ENCODE measurements at places on chromosomes 12 and 14.

- no peak for DNase-seq
Observed at GRCh38 chr12:108009442-108010070, 119.5 kb upstream of the WSCD2 start.

DNA sequence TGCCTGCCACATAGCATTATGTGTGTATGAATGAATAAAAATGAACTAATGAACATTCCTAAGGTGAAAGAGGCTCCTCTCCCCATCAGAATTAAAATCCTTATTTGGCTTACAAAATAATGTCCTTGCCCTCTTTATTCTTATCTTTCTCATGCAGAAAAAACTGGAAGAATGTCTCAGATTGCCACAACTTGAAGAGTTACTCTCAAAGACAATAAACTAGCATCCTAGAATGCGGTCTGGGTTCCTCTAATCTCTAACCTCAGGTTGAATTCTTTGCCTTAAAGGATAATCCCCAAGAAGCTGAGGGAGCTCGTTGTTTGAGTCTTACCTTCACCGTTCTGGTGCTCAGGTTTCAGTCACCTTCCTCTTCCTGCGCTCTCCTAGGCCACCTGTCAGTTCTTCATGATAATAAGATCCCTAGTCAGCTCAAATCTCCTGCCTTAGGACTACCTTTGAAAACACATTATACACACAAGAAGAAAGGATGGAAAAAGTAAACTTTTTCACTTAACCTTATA, 147.1 kb downstream of the PHLDA1 start:
- DNase-seq, result no peak

- no peak for DNase-seq
Observed at GRCh38 chr12:111443586-111443985, 37.9 kb downstream of the SH2B3 start.

GRCh38 chr14:55607386-55607785, 27.4 kb downstream of the KTN1 start:
- no peak for DNase-seq

DNA sequence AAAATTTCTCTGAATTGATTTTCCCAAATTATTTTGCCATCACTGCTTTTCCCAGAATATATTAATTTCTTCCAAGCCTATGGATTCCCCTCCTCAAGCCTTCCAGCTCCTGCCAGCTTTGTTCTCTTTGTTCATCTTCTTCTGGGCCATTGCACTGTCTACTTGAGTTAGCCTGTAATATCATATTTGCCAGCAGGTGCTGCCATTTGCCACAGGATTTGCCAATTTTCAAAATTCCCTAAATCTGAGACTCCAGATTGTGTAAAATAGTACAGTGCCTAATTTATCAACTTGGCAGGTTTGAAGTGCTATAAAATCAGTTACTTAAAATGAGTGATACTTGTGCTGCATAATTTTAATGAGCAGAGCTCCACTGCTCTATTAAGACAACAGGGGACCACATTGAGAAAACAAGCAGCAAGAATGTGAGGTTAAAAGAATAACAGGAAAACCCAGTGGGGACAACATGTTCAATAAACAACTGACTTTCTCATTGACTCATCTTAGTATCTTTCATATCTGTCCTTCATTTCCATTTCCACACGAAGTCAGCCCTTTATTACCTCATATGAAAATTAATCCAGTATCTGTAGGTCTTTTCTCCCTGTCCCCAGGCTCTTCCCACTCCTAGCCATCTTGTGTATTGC, 84.6 kb upstream of the CCDC196 start:
- DNase-seq, result no peak

DNA sequence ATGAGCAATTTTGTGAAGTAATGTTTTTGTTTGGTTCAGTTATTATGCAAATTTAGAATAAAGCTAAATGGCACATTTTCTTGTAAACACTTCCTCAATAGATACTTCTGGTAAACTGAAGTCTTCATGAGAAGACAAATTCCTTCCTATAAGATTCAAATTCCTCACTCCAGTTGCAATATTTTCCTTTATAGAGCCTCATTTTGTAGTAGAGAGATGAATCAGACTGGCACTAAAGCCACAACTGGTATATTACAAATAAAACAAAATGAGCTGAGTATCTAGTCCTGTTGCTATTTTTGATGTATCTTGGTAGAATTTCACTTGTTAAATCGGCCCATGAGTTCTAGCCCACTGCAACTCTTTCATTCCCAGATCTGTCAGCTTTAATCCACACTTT, 5.5 kb downstream of the LGR5 start:
- no peak for DNase-seq

DNA sequence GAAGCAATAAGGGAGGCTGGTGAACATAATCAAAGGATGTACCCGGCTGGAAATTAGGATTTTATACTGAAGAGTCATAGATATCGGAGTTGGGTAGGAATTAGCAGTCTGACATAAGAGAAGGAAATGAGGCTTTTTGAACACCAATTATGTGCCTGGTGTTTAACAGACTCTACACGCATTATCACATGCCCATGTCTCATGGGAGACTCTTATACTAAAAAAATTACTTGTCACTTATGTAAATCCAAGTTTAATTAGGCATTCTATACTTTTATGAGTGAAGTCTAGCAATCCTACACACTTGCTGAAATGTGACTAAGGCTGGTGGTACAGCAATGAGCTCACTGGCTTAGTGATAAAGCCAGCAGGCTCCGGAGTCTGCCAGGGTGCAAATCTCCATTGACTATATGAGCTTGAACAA, 93.5 kb downstream of the NUAK1 start:
- no peak for DNase-seq

DNA sequence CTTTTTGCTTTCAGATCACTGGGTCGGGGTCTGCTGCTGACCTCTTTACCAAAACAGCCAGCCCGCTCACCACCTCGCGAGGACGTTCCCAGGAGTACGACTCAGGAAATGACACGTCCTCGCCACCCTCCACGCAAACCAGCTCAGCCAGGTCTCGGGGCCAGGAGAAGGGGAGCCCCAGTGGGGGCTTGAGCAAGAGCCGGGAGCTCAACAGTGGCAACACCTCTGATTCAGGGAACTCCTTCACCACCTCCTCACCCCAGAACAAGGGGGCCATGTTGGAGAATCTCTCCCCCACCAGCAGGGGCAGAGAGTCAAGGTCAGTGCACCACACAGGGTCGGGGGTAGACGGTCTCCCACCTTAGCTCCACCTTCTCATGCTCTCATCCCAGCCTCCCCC, 33.4 kb upstream of the HSPB8 start:
- DNase-seq, result no peak

- no peak for DNase-seq
Observed at GRCh38 chr14:32913725-32914124, 25.0 kb upstream of the NPAS3 start.

DNA sequence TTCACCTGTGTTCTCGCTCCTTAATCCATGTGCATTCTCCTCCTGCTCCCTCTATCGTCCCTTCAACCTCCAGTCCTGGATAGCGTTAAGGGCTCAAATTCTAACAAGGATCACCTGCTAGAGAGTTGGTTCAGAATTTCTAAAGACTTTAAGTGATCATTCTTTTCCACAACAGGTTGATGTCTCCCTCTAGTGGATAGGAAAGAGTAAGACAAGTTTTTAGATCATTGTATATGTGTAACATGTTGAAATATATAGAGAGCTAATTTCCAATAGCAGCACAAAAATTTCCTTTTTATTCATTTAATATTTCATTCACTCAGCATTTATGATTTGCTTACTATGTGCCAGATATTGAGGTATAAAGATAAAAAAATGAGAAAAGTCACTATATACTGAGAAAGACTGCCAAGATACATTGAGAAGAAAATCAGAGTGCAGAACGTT, 9.3 kb upstream of the ESR2 start:
- DNase-seq, result peak; percentile 17

GRCh38 chr14:88792473-88793258, at the start of gene EML5:
TSS of gene EML5 (minus strand) at chr14:88792953. CDS start at chr14:88792503, 450 bp downstream.
- DNase-seq, result peak; percentile 33

DNA sequence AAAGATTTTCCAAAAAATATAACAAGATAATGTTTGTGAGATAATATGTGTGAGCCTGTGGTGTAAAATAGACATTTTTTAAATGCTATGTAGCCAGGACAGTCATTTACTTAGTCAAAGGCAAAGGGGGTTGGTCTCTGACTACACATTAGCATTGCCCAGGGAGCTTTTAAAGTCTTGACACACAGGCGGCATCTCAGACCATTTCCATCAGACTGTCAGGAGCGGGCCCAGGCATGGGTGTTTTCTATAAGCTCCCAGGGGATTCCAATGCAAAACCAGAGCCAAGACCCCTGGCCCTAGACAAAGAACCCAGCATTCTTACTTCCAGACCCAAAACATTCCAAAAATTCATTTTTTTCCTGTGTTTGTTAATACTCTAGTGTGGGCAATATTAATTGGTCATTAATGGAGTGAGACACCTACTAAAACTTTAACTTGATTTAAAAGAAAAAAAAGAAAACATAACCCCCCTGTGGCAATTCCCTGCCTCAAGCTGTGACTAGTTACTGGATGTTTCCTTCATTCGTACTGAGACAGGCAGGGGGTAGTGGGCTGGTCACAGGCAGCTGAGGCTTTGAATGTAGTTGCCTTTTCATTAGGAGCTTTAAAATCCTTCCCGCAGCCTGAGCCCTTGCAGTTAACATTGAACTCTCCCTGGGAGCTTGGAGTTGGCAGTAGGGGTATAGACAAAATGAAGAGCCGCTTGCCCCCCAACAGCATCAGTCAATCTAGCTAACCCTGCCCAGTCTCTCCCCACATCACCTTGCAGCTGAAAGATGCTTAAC, 103.7 kb downstream of the CMKLR1 start:
- no peak for DNase-seq

- DNase-seq, result no peak
Observed at GRCh38 chr12:52007982-52008510, 1.3 kb downstream of the TAMALIN start.

DNA sequence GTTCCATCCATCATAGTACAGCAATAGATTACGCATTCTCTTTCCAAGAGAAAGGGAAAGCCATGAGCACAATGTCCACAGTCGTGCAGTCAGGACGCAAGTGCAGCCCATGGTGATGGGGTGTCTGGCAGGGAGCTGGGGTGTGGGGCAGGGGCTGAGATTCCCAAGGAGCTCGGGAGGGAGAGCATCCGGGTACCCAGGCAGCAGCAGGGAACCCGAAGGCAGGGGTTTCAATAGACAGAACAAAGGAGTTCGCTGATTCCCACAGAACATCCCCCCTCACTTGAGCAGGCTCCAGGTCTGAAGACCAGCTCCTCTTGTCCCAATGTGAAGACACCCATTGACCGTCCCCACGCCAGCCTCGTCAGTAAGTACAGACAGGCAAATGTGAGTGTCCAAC, 13.5 kb downstream of the ANHX start:
- no peak for DNase-seq

DNA sequence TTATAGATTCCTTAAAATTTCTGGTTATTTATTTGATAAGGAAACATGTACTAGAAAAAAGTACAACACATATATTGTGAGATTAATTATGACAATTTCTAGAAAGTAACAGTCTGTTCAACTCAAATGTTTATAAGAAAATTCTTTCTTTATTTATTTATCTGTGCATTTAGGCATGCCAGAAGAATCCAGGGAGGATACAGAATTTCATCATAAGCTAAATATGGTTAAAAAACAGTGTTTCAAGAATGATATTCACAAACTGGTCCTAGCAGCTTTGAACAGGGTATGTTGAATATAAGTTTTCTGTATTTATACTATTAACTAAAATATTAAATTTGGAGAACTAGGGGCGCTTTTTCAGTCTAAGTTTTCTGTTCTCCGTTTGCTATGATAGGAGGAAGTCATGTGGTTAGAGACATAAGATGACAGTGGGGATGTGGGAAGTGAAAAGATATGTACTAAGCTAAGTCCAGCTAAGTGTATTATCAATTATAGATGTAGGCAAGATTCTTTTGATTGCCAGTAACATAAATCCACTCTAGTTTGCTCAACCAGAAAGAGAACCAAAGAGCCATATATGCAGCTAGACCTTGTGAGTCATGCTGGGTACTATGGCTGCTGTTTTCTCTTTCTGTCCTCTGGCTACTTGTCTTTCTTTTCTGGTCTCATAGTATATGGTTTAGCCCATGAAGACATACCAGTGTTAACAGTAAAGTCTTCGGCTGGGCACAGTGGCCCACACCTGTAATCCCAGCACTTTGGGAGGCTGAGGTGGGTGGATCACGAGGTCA, 39.0 kb downstream of the LRRK2 start:
- DNase-seq, result no peak

GRCh38 chr12:132886529-132887477, 602 bp downstream of the CHFR start:
- no peak for DNase-seq

DNA sequence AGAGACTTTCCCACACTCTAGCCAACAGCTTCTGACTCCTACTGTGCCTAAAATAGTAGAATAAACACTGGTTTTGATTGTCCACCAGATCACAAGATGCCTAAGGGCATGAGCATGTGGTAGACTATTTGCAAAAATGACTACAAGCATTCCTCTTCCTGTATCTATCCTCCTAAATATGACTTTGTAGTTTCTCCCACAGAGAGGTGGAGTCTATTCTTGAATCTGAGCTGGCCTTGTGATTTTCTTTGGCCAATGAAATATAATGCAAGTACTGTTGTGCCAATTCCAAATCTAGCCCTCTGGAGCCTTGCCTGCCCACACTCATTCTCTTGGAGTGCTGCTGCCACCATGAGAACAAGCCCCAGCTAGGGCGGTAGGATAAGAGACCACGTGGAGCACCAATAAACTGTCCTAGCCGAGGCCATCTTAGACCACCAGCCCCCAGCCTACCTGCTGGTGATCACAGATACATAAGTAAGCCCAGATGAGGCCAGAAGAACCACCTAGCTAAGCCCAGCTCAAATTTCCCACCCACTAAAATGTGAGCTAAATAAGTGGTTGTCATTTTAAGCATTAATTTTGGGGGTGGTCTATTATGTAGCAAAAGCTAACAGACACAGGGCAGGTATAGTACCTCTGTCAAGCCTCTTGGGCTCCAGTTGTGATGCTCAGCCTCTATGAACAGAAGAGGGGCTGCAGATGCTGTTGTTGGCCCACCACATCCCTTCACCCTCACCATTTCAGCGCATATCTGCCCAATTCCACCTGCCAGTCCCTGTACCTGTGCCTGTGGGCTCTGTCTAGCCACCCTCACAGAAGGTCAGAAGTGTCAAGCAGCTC, 17.9 kb downstream of the ZFP36L1 start:
- DNase-seq, result no peak

DNA sequence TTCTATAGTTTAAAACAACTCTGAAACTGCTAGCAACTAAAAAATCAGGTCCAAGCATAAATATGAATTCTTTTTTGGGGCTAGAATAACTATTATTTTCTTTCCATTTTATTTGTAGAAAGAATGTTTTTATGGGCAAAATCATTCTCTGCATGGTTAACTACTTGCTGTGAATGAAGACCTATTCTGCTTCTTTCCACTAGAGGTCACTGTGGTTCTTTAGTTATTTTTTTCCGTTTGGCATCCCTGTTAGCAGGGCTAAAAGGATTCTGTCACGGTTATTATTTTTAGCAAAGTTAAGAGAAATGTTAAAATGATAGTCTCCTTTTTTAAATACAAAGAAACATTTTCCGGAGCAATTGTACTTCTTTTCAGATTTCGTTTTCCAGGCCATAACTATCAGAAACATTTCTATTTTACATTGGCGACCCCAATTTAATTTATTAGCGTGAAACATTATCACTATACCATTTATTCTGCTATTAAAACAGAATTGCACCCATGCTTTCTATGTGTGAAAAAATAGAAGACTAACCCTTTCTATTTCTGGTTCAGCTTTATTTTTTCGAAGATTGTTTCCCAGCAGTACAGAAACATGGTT, 404.8 kb downstream of the ATP23 start:
- peak; percentile 66 for DNase-seq

- no peak for DNase-seq
Observed at GRCh38 chr12:132967736-132968135, 11.6 kb upstream of the ZNF605 start.

GRCh38 chr14:42224053-42224888, 617.6 kb downstream of the LRFN5 start:
- peak; percentile 29 for DNase-seq

GRCh38 chr12:31250179-31250578, 75.8 kb downstream of the SINHCAF start:
- no peak for DNase-seq
